Activated naive CD8-positive, alpha-beta T cell treated with anti-CD3 and anti-CD28 coated beads, Interleukin-2, amount 10 ng/mL, durations not matched to agents 7 days and 5 days (primary cell): ENCODE measurements at places on chromosomes 2 and 18. TPM values are rescaled to one million over a fixed set of nuclear protein-coding genes. Genes with fewer than 3 reads are reported as not detected.

DNA sequence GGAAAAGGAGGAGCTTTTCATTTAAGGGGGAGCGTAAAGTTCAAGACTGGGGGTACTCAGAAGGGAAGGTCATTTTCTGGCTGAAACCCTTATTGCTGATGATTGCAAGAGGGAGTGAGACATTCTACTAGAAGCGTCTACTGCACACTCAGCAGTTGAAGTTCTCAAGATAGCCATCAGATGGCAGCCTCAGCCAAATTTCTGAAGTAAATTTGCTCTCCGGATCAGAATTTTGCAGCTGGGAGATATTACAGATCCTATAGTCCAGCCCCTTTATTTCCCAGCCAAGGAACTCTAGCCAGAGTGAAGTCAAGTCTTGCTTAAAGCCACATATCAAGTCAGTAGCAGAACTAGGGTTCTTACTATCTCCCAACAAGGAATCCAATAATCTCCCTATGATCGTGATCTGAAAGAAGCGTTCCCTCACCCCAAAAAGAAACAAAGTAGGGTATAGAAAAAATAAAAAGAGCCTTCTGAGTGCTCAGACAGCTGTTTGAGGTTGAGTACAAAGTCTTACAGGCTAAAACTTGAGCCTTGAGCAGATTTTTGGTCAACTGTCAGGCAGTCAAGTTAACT is 24.0 kb downstream of the RAX start:
- DNase-seq = no peak

DNA sequence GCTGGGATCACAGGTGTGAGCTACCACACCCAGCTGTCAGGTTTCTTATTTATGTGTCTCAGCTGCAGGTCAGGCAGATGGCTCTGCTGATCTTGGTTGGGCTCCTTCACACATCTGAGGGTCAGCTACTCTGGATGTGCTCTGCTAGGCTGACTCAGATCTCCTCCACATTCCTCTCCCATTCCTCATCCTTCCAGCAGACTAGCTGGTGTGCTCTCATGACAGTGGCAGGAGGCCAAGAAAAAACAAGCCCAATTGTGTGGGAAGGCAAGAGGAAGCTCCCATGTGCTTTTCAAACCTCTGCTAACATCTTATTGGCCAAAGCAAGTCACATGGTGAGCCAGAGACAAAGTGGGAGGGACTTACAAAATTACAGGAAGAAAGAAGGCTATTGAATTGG is 11.7 kb upstream of the MSH6 start:
- DNase-seq = no peak

DNA sequence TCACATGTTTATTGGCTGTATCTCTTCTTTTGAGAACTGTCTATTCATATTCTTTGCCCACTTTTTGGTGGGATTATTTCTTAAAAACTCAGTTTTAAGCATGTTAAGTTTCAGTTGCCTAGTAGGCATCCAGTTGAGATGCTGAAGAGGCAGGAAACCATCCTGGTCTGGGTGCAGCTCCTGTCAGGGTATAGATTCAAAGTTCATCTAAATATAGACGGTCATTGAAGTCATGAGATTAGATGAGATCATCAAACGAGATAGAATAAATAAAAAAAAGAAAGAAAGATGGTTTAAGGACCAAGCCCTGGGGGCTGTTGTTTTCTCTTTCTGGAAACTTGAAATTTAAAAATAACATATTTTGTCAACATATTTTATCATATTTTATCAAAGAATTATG is 9.2 kb upstream of the DNAH7 start:
- no peak for DNase-seq

DNA sequence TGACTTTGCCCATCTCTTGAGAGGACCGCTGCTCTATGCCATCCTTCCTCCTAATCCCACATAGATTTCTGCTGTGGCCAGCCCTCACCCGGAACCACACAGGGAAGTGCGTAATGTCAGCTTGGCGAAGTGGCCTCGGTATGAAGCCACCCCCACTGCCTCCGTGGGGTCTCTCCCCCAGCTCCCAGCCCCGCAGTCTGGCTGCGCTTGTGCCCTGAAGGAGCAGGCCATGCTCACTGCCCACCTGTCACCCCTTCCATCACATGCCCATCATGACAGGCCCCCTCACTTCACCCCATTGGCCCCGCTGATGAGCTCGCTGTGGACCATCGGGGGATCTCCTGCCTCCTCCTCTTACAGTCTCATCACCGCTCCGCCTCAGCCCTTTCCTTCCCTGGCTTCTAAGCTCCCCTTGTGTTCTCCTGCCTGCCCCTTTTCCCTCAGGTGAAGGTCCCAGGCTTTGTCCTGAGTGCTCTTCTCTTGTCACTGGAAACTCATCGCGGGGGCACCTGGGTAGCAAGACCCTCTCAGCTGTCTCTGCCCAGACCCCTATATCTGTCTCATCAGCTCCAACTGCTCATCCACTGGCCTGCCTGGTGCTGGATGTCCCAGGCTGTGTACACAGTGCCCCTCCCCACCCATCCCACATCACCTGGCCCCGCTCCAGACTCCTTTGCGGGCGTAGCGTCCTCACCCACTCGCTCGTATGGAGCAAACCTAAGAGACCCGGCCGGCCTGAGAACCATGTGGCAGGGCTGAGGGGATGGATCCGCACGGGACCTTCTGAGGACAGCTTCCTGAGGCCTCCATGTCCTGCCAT is 81.7 kb downstream of the GLI2 start:
- DNase-seq = no peak

Gene ZNF396
- 1.9 TPM for total RNA-seq

Gene KCNG3
- total RNA-seq = 0.11 TPM
